ENCODE measurements at places on chromosomes 6 and 20.

- no peak for DNase-seq
Observed at GRCh38 chr6:130065609-130066156, 47.3 kb downstream of the L3MBTL3 start.

DNA sequence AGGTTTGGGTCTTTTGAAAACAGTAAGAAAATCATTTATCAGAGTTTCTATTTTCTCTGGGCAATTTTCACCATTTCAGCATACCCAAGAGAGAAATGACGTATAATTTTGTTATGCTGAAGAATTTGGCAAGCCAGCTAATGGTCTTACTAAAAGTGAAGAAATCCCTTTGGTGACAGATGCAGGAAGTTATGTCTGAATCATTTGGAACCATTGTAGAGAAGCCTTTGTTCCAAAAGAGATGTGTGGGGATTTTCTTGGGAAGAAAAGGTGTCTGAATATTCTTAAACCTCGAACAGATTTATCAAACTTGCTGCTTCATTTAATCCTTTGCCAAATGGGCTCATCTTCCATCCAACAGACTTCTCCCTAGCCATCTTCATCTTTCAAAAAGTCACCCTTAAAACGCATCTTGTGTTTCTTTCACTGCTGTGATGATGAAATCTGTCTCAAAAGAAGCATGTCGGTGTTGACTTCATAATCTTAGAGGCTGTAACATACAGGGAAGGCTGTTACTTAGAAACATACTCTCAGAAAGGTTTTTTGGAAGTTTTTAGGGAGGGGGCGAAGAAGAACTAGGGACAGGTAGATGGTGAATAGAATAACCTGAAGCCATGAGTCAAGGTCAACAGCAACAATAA, 39.5 kb downstream of the CITED2 start:
- no peak for DNase-seq

GRCh38 chr20:50067461-50067860, 45.5 kb downstream of the UBE2V1 start:
- DNase-seq = no peak

GRCh38 chr20:52263757-52264156, 72.2 kb upstream of the ZFP64 start:
- DNase-seq = no peak

DNA sequence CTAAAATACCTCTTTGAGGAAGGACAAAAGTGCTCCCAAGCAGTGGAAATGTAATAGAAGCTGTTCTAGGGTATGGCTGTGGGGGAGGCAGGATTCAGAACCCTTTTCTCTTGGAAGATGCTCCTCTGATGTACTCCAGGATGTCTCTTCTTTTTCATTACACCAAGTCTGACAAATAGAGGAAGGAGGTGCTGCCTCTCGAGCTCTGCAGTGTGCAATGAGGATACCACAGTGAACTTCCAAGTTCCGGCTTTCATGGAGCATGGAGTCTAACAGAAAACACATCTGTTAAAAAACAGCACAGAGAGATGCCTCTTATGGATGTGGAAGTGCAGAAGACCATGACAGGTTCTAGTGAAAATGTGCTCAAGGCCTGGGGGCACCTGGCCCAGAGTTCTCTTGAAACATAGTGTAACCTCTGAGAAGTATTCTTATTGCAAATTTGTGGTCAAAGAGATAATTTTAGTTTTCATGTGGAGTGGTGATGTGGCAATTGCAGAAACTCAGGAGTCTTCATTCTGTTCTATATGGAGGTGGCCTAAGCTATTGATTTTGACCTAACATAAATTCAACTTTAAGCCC, 362.0 kb upstream of the CITED2 start:
- no peak for DNase-seq

DNA sequence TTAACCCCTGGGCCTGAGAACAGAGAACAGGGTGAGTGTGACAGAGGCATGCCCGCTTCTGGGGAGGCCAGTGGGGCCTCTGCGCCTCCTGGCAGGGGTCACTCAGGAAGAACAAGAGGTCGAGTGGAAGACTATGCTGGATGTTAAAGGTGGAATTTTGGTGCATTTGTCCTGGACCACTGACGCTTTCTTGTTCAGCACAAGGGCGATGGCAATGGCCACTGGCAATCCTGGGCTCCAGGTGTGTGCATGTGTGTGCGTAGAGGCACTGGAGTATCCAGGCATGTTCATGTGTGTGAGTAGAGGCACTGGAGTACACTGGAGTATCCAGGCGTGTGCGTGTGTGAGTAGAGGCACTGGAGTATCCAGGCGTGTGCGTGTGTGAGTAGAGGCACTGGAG, 23.5 kb upstream of the NPBWR2 start:
- DNase-seq = no peak

GRCh38 chr6:31178143-31179041, 7.9 kb upstream of the POU5F1 start:
- DNase-seq = no peak

- DNase-seq = no peak
Observed at GRCh38 chr20:48456366-48457192, 371.2 kb downstream of the PREX1 start.

Measured in Ammon's horn (tissue), 1 donor.